Cardiac septum (tissue), 1 donor: ENCODE measurements at places on chromosomes 3 and 15. TPM values are rescaled to one million over a fixed set of nuclear protein-coding genes. Genes with fewer than 3 reads are reported as not detected.

GRCh38 chr3:194718079-194718478, 32.4 kb downstream of the FAM43A start:
- DNase-seq, result peak; percentile 1

DNA sequence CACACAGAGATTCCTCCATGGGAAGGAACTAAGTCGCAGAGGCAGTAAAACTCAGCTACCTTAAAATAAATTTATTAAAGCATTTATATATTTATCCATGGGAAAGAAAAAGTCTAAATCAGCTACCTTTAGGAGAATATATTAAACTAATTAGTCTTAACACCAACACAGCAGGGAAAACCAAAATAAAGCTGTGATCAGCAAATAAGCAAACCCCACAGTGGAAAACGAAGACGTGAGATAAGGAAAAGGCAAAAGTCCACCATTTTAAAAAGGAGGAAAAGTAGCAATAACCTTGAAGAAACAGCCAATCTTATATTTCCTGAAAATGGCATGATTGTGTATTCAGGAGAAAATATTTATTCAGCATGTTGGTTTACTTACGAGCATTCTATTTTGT, 473.0 kb upstream of the ROBO2 start:
- DNase-seq, result no peak

GRCh38 chr3:23740517-23740965, 65.2 kb upstream of the UBE2E1 start:
- no peak for DNase-seq

DNA sequence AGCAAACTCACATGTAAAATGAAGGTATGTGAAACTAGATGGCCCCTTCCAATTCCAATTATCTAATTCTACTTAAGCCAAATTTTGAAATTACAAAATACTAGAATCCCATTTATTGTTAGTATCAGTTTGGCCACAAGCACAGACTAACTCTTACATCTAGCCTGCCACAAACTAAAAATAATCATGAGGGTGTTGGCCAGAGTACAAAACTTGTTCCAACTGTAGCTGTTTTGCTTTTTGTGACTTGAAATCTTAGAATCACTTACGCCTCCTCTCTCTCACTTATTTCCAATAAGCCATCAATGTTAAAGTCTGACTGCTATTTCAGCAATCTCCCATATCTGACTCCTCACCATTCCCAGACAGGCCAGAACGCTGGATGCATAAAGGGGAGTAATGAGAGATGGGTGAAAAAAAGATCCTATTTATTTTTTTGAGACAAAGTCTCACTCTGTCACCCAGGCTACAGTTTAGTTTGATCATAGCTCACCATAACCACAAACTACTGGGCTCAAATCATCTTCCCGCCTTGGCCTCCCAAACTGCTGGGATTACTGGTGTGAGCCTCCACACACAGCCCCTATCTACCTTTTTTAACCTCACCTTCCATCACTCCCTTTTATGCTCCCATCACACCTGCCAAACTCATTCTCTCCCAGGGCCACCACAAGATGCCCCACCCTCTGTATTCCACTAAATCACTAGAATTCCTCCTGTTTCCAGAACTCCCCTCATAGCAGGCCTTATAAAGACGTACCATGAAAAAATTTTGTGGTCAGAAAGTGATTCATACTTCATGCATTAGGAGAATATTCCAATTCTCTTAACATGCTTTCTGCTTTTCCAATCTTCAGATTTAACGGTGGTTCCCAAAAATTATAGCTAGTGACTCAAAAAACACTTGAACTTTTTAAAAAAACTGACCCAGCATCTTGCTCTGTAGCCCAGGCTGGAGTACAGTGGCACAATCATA, 36.5 kb downstream of the ATOSA start:
- no peak for DNase-seq

DNA sequence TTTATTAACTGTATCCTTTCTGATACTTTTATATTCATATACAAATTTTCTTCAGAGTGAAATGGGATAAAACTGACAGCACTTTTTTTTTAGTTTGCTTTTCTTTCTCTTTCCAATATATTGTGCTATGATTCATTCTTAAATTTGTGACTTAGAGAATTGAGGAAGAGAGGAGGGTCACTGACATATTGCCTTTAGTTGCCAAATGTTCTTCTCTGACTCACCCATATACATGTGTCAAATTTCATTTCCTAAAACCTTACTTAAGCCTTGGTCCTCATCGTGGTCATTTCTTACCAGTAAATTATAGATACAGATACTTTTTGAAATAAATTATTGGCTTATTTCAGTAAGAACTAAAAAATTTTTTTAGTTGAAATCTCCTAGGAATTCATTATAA, 53.9 kb downstream of the CLASP2 start:
- DNase-seq, result no peak

GRCh38 chr3:187044206-187044605, 95.1 kb downstream of the RPL39L start:
- DNase-seq, result no peak

- DNase-seq, result no peak
These were observed 324.6 kb upstream of the TBC1D5 start for GRCh38 chr3:18066899-18067582.

- DNase-seq, result no peak
These were observed 92.7 kb upstream of the CFAP20DC start for GRCh38 chr3:59142556-59142955.

DNA sequence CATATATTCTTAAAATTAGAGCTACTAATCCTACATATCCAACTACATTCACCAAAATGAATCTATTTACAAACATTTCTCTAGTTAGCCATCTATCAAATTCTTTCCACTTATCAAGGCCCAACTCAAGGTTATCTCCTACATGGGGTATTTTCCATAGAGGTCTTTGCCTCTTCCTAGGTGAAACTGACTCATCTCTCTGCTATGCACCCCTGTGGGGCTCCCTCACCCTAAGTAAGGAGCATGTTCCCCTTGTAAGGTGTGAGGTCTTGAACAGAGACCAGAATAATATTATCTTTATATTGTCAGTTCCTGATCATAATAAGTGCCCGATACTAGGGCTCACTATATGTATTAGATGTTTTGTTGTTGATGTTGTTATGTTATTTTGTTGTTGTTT, 74.6 kb upstream of the TSC22D2 start:
- no peak for DNase-seq

GRCh38 chr3:196159526-196159925, 51.7 kb downstream of the ZDHHC19 start:
- no peak for DNase-seq

DNA sequence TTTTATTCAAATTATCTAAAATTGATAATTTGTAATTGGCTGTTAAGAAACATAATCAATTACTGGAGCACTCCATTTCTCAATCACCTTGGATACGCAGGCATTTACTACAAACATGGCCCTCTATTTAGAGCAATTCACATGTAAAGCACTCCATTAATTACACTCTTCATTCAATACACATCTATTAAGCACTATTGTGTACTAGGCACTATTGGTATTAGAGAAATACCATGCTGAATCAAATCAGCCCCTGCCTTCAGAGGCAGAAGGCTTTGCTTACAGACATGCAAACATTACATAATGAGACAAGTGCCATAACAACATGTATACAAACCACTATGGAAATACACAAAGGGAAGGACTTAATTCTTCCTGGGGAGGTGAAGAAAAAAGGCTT, 69.1 kb downstream of the PEAK1 start:
- DNase-seq, result no peak

- no peak for DNase-seq
These were observed 4.3 kb upstream of the CCR8 start for GRCh38 chr3:39325236-39325635.

- DNase-seq, result peak; percentile 61
These were observed 61.4 kb upstream of the TLE3 start for GRCh38 chr15:70159001-70159712.

DNA sequence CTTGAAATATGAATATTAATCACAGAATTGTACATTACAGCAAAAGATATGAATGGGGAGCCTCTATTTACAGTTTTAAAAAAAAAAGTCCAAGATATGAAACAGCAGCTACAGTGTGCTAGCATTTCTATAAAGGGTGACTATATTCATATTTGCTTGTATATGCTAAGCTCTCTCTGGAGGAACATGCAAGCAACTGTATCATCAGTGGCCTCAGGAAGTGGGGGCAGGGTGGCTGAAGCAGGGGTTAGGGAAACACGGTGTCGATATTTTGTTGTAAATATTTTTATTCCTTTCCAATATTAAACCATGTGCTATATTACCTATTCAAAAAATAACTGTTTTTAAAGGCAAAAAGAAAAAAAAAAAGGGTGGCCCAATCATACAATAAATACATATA, 2.3 kb downstream of the UACA start:
- no peak for DNase-seq

DNA sequence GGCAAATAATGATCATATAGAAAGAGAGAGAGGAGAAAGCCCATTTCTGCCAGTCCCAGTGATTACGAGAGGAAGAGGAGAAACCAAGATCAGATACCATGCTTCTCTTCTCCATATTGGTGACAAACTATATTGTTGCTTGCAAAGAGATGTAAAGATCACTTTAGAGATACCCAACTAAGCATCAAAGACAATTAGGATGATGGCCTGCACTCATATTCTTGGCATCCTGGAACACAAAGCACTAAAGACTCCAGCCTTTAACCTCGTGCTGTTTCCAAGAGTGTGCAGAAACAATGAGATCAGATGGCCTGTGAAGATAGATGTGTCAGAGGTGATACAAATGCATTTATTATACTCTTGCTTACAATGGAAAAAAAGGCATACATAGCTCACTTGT, 170.7 kb upstream of the TP63 start:
- DNase-seq, result no peak

- DNase-seq, result no peak
These were observed 291.9 kb upstream of the NR2F2 start for GRCh38 chr15:96038650-96039049.

DNA sequence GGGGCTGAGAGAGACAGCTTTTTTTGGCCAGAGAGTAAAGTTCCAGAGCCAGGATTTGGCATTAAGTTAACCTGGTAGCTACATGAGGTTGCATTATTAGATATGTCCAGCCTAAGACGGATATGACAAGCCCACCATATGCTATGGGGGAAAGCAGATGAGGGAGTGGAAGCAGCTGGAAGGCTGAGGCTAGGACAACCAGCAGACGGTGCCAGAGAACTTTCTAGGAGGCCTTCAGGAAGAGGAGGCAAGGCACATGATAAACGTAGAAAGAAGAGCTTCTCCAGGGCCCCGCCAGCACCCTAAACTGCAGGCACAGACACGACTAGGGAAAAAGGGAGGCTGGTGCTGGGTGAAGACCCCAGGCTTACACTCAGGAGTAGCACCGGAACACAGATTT, 87.0 kb downstream of the CTNNB1 start:
- no peak for DNase-seq

GRCh38 chr15:50262533-50262932, 3.0 kb downstream of the HDC start:
- no peak for DNase-seq

- DNase-seq, result no peak
These were observed 10.3 kb upstream of the SMAD6 start for GRCh38 chr15:66691727-66692126.

GRCh38 chr15:25852027-25852426, 11.1 kb downstream of the ATP10A start:
- DNase-seq, result peak; percentile 14

- DNase-seq, result no peak
These were observed 45.3 kb downstream of the DNAJB8 start for GRCh38 chr3:128421439-128421836.

DNA sequence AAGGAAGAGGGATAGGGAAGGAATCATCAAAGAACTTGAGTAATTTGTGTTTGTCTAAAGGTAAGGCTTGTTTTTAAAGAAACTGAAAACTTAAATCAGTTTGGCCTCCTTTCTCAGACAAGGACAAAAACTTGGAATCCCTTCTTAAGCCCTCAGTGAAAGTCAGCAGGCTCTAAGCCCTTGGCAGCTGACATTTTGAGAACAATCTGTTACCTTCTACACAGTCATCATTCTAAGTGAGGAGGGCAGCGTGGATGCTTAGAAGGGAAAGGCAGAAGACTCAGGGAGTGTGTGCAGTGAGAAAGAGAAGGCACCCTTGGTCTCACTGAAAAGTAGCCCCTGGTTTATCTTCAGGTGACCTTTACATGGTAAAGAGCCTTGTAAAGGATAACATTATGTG, 10.8 kb downstream of the HSPBAP1 start:
- no peak for DNase-seq

- DNase-seq, result no peak
These were observed 92.6 kb downstream of the SUCLG2 start for GRCh38 chr3:67561667-67562394.

DNA sequence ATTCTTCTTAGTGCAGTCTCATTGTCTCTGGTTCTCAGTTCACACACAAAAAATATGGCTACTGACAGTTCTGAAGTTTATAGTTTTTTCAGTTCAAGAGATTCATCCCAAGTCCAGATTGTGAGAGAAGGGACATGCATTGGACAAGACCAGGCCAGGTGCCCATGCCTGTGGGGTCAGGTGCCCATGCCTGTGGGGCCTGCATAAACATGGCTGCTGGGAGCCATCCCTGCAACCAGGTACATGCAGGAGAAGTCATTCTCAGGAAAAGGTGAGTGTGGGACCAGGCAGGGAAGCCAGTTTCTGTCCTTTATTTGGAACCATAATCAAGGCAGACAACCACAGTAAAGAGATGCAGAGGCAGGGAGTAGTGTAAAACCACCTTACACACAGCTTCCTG, 6.3 kb upstream of the TM4SF1 start:
- DNase-seq, result no peak

DNA sequence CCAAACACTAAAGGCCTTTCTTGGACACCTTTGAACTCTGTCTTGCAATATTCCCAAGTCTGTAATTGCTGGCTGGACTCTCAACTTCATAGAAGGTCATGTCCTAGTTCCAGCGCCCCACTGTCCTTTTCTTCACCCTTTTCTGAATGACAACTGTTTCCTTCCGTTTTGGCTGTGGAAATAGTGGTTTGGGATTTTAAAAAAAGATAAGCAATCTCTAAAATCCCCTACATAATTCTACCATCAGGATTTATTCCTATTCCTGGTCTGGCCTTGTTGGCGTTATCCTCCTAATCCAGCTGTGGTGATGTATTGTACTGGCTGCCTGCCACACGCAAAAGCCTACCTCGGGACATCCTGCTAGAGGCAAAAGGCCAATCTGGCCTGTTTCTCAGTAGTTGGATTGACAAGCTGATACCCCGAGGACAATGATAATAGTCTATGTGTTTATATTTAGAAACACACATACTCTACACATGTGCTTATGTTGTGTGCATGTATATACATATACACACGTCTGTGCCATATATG, 440.3 kb upstream of the DPH6 start:
- no peak for DNase-seq

- no peak for DNase-seq
These were observed 58.0 kb downstream of the LINGO1 start for GRCh38 chr15:77574521-77575202.

- DNase-seq, result no peak
These were observed 35.7 kb downstream of the MGA start for GRCh38 chr15:41695750-41696436.

AGBL1 gene
- 0.19 TPM for total RNA-seq

IGF2BP2 gene
- 18.5 TPM for total RNA-seq

NPRL2 gene
- 19.1 TPM for total RNA-seq

P2RY14 gene
- total RNA-seq, result 1.6 TPM

STRIT1 gene
- 4.8 TPM for total RNA-seq

SV2B gene
- 3.7 TPM for total RNA-seq

SEMA3G gene
- 15.3 TPM for total RNA-seq

CDC25A gene
- 0.32 TPM for total RNA-seq

MNS1 gene
- 2.0 TPM for total RNA-seq

RFTN1 gene
- 26.5 TPM for total RNA-seq

LRRC49 gene
- 83.2 TPM for total RNA-seq
